ENCODE measurements at places on chromosomes 7 and 10. TPM values are rescaled to one million over a fixed set of nuclear protein-coding genes. Genes with fewer than 3 reads are reported as not detected.

AKR1C2 gene
- 97.3 TPM for polyA plus RNA-seq

HYAL4 gene
- not detected for polyA plus RNA-seq

AFAP1L2 gene
- 4.2 TPM for polyA plus RNA-seq

DGKI gene
- polyA plus RNA-seq: 0.54 TPM

DENND2A gene
- 3.0 TPM for polyA plus RNA-seq

PHKG1 gene
- polyA plus RNA-seq: 0.49 TPM

IFIT1B gene
- not detected for polyA plus RNA-seq

EPDR1 gene
- polyA plus RNA-seq: 6.4 TPM

HMX2 gene
- 0.48 TPM for polyA plus RNA-seq

CYP3A5 gene
- 613 TPM for polyA plus RNA-seq

IQCE gene
- polyA plus RNA-seq: 20.8 TPM

GPRIN2 gene
- 33.5 TPM for polyA plus RNA-seq

INA gene
- not detected for polyA plus RNA-seq

GNGT1 gene
- polyA plus RNA-seq: not detected

HERC4 gene
- 13.5 TPM for polyA plus RNA-seq

FAM131B gene
- 0.54 TPM for polyA plus RNA-seq

ASIC3 gene
- 2.8 TPM for polyA plus RNA-seq

AGR3 gene
- 359 TPM for polyA plus RNA-seq

LIPN gene
- not detected for polyA plus RNA-seq

AOAH gene
- polyA plus RNA-seq: 4.1 TPM

MBL2 gene
- polyA plus RNA-seq: not detected

CYP2C8 gene
- polyA plus RNA-seq: 24.4 TPM

ADAM22 gene
- polyA plus RNA-seq: not detected

BTBD16 gene
- polyA plus RNA-seq: not detected

C7orf33 gene
- not detected for polyA plus RNA-seq

SLC25A28 gene
- polyA plus RNA-seq: 46.1 TPM

ATP6V0A4 gene
- polyA plus RNA-seq: 0.06 TPM

KDM7A gene
- 6.2 TPM for polyA plus RNA-seq

VAX1 gene
- polyA plus RNA-seq: not detected

TRDMT1 gene
- 1.6 TPM for polyA plus RNA-seq

GATA3 gene
- 0.84 TPM for polyA plus RNA-seq

CLRN3 gene
- polyA plus RNA-seq: 72.0 TPM

CUX1 gene
- 32.9 TPM for polyA plus RNA-seq

SORCS3 gene
- 0.31 TPM for polyA plus RNA-seq

PAX4 gene
- not detected for polyA plus RNA-seq

ELFN1 gene
- 0.80 TPM for polyA plus RNA-seq

TMEM176B gene
- polyA plus RNA-seq: 218 TPM

GOT1 gene
- 65.9 TPM for polyA plus RNA-seq

SPRN gene
- 0.81 TPM for polyA plus RNA-seq

ZNF467 gene
- 5.6 TPM for polyA plus RNA-seq

CALML5 gene
- polyA plus RNA-seq: not detected

CYTH3 gene
- 27.3 TPM for polyA plus RNA-seq

ABCB8 gene
- 15.4 TPM for polyA plus RNA-seq

ZCWPW1 gene
- 1.3 TPM for polyA plus RNA-seq

AKR1D1 gene
- 24.9 TPM for polyA plus RNA-seq

PDE6C gene
- not detected for polyA plus RNA-seq

ASAH2 gene
- polyA plus RNA-seq: 21.1 TPM

MCMBP gene
- polyA plus RNA-seq: 21.5 TPM

KIAA1217 gene
- 9.0 TPM for polyA plus RNA-seq

CHRM2 gene
- 0.27 TPM for polyA plus RNA-seq

ZPBP gene
- not detected for polyA plus RNA-seq

SRGN gene
- 8.1 TPM for polyA plus RNA-seq

SLC29A4 gene
- 29.3 TPM for polyA plus RNA-seq

RTKN2 gene
- polyA plus RNA-seq: 2.6 TPM

OR2A5 gene
- polyA plus RNA-seq: not detected
